NCI-H1417 treated with DMSO at 0.1 percent for 48 hours (cell line): ENCODE measurements at places on chromosomes 4 and X.

GRCh38 chr4:15976456-15977447, 13.8 kb upstream of the FGFBP2 start:
- no peak for DNase-seq

DNA sequence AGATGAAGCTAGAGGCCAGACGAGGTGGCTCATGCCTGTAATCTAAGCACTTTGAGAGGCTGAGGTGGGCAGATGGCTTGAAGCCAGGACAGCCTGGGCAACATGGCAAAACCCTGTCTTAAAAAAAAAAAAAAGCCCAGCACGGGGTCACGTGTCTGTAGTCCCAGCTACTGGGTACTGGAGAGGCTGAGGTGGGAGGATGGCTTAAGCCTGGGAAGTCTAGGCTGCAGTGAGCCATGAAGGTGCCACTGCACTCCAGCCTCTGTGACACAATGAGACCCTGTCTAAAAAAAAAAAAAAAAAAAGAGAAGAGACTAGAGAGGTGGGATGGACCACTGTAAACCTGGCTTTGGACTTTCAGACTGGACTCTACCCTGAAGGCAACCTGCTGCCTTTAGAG, 10.7 kb upstream of the LRBA start:
- DNase-seq = no peak

- DNase-seq = no peak
These were observed 282.4 kb downstream of the NR3C2 start for GRCh38 chr4:148159793-148160192.

- no peak for DNase-seq
These were observed 125.9 kb downstream of the SHISA3 start for GRCh38 chr4:42523066-42523718.

DNA sequence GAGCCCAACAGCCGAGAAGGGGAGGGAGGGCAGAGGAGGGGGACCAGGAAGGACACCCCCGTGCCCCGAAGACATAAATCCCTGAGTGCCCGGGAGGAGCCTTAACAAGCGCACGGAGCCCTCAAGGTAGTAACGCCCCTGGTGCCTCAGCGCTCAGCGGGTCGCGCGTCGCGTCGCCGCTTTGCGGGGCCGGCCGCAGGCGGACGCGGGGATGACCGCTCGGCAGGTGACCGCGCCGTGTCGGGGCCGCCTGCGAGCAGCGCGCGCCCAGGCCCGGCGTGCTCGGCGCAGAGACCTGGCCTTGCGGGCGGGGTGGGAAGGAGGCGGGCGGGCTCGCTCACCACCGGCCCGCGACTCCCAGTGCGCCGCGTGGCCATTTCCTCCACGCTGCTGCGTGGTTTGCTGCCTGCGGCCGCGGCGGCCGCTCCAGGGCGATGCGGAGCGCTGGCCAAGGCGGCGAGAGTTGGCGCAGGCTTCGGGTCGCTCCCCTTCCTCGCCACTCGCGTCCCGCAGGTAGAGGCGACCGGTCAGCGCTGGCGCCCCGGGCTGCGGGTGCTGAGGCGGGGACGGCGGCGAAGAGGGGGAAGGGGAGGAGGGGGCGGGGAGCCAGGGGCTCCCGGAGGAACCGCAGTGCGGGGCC, 632 bp downstream of the CCSER1 start:
- DNase-seq = no peak

GRCh38 chr4:148812101-148812500, 369.9 kb upstream of the NR3C2 start:
- no peak for DNase-seq

GRCh38 chrX:120213438-120214265, 37.0 kb upstream of the ZBTB33 start:
- no peak for DNase-seq
